ENCODE measurements at places on chromosomes 3 and 15.

DNA sequence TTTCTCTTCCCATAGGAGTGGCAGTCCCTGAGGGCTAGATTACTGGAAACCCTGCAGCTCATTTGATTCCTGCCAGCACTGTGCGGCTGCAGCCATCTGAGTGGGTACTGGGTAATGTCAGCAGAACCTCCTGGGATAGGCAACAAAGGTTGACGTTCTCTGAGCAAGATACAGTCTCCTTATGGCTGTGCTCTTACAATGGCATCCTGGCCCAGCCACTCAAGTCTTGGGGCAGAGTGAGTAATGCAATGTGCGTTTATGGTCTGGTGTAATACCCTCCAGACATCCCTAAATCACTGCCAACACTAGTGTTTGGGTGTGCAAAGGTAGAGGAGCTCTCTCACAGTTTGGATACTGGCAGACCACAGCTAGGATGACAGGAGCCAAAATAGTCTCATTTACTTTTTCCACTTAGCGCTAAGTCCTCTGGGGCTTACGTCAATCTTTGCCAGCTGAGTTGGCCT is 775.8 kb downstream of the ZNF385D start:
- DNase-seq: no peak

- DNase-seq: no peak
These were observed 168.6 kb downstream of the KLF13 start for GRCh38 chr15:31495281-31495680.

DNA sequence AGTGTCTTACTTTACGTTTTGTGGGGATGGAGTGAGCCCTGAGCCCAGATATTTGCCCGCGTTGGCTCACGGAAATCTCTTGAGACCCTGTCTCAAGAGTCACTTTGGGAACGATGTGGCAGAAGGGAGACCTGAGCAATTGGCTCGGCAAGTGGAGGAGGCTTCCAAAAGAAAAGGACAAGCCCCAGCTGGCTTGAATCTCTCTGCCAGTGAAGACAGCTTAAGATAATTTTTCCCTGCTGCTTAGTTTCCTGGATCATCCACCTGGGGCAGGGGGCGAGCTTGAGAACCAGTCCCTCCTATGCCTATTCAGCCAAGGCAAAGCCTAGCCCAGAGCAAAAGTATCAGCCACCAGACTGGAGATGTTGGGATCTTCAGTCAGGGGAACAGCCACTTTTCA is 708 bp downstream of the SEC22A start:
- DNase-seq: no peak

- DNase-seq: no peak
These were observed 19.7 kb downstream of the ITGA11 start for GRCh38 chr15:68412218-68412617.

- DNase-seq: peak; percentile 22
These were observed 32.4 kb downstream of the BTD start for GRCh38 chr3:15633766-15634598.

- DNase-seq: no peak
These were observed 63.1 kb downstream of the POLQ start for GRCh38 chr3:121482660-121483059.

DNA sequence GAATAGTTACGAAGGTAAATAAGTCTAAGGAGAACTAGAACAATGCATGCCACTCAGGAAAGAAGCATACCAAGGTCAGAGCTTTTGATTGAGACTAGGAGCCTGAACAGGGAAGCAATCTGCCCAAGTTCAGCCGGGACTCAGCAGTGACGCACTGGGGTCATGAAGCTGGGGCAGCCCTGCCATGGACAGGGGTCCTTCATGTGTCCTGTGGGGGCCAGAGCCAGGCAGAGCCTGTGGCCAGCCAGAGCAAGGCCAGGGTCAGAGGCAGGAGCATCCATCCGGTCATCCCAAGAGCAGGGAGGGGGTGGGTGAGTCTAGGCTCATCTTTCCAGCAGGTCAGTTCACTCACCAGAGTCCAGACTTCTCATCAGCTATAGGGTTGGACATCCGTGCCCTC is 47.9 kb downstream of the FGD5 start:
- no peak for DNase-seq
